Stimulated activated naive CD8-positive, alpha-beta T cell treated with anti-CD3 and anti-CD28 coated beads, Interleukin-15, Interleukin-2, amounts not matched to agents 100 U/mL and 50 U/mL, for 24 hours (primary cell): ENCODE measurements at places on chromosomes 7 and 10.
A peak's percentile ranks its signal among the peaks of the same experiment; 100 is the strongest.

GRCh38 chr10:119104654-119105015 is 722 bp downstream of the DENND10 start:
- peak; percentile 22 for DNase-seq

DNA sequence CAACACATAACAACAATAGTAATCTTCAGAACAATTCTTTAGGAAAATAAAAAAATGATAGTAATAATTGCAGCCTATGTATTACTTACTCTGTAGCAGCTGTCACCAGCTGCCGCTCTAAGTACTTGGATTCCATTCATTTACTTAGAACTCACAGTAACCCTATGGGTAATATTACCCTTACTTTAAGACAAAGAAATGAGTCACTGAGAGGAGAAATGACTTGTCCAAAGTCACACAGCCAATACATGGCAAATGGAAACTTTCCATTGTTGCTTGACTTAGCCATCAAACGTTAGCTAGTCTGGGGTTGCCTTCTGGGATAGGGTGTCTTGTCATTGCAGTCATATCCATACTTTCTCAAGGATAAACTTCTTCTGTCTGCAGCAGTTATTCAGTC is 3.6 kb downstream of the CCNY start:
- DNase-seq, result no peak

DNA sequence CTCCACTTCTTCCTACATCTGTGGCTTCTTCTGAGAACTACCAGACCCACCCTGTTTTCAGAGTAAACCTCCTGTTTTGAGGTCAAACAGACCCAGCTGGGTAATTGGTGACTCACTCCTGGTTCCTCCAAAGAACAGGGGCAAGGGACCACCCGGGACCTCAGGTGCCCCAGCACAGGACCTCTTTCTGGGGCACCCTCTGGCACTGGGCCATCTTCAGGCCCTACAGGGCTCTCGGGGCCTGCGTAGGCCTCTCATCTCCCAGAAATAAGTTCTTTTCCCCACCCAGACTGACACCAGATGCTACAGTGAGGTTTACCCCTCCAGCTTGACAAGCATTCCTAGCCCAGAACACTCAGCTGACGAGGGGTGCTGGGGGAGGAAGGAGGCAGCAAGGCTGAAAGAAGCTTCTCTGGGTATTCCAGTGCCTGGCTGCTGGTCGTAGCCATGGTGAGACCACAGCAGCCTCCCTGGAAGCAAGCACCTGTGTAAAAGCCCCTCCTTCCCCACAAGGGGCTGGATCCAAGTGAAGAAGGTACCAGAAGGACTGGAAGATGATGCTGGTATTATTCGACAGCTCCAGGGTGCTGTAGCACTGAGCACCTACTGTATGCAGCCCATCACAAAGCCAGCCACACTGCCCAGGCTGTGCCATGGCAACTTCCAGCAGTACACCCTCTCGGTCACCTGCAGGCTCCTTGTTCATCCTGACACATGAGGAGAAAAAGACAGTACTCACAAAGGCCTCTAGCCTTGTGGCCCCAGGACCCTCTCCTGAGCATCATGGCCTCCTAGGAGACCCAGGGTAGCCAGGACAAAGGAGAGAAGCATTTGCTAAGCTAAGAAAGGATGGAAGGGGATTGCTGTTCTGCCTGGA is 47.4 kb downstream of the ALOX5 start:
- DNase-seq, result peak; percentile 50

DNA sequence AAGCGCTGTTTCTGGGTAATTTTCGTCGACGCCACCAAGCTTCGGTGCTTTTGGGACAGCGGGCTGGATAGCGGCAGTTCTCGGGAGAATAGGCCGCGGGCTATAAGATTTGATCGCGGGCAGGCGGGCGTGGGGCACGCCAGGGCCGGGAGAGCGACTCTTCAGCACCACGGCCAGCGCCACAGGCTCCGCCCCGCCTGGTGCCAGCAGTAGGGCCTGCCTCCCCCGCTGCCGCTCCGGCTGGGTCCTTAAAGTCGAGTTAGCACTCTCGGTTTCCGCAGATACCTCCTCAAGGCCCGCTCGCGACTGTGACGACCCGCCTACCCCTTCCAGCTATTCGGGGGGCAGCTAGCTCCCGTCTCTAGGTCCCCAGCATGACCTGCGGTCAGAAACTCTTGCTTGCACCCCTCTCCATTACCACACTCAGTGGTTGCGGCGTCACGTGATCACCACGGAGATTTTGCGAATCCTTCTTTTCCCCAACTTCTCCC is 9.4 kb downstream of the NXPH1 start:
- peak; percentile 69 for DNase-seq

GRCh38 chr10:132149271-132149670 is 37.5 kb upstream of the DPYSL4 start:
- DNase-seq, result no peak
